ENCODE measurements at places on chromosomes 11 and 22.

DNA sequence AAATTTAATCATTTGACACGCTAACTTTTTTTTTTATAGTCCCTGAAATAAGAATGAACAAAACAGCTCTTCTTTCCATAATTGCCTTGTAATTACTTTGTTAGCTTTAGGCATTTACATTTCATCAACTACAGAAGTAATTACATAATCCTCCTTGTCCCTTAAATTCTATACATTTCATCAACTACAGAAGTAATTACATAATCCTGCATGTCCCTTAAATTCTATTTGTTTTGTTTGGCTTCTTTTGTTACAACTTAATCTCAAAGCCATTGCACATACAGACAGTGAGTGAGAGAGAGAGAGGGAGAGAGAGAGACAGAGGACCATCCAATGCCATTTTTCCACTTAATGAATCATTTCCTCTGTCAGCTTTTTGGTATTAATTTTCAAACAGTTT, 873.2 kb downstream of the METTL15 start:
- no peak for DNase-seq

GRCh38 chr11:92136797-92137196, 87.8 kb upstream of the FAT3 start:
- DNase-seq, result no peak

DNA sequence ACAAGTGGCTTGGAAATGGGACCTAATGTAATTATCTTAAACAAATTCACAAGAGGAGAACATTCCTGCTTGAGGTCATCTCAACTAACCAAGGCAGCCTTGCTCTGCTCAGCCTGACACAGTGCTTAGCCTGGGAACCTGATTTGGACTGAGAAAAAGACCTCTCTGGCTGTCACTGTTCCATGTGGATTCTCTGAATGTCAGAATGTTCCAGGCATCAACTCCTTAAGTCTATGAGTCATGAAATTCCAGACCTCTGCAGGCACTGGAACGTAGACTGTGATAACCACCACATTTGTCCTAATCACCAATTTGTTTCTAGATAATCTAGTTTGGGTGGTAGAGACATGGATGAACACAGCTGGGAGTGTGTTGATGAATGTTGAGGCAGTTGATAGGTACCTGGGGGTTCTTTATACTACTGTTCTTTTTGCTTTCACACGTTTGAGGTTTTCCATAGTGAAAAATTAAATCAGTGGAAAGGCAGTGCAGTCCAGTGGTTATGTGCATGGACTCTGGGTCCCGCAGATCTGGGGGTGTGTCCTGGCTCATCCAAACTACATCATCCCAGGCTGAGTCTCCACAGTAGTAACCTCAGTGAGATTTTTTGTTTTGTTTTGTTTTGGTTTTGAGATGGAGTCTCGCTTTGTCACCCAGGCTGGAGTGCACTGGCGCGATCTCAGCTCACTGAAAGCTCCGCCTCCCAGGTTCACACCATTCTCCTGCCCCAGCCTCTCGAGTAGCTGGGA, 269.6 kb downstream of the MN1 start:
- DNase-seq, result no peak

DNA sequence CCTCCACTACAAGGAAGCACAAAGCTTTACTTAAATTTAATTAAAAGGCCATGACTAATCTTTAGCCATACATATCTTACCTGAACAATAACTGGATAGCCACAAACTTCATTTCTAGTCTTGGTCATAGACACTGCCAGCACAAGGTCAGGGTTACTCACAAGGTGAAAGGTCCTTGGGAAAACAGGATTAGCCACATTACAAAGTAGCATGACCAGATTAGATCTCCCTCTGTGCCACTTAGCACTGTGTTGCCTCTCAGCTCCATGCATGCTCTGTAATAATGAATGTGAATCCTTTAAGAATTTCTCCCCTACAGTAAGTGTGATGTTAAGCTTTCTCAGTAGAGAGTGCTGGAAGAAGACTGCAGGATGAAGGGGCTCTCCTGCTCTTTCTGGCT, 325.1 kb upstream of the MPPED2 start:
- DNase-seq, result no peak

DNA sequence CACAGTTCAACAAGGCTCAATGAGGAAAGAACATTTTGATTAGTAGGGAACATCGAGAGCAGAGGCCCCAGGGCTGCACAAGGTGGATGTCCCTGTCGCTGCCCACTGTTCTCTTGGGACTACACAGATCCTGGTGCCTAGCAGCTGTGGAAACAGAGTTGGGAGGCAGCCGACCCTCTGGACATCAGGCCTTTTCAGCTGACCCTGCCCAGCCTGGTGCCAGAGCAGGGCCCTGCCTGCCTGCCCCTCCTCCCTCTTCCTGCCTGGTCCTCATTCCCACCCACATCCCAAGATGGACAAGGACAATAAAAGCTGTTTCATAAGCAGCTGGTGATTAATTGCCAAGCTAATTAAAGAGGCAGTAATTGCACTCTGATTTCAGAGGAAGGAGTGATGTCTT, 60.7 kb downstream of the NFAM1 start:
- DNase-seq, result no peak

- DNase-seq, result no peak
Observed at GRCh38 chr11:60835534-60835846, 6.4 kb upstream of the CCDC86 start.

GRCh38 chr11:9153651-9154050, 62.3 kb upstream of the SCUBE2 start:
- no peak for DNase-seq

DNA sequence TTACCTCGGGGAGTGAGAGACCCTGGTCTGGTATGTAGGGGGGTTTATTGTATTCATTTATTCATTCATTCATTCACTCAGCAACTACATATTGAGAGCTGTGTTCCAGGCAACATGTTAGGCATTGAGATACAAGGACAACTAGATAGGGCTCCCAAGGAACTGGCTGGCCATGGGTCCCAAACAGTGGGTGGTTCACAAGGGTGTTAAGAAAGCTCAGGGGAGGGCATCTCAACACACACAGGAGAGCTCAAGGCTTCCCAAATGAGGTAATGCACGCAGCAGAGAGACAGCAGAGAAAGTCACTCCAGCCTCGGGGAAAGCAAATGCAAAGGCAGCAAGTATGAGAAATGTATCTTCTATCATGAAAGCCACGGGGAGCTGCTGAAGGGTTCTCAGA, 51.8 kb downstream of the BTG4 start:
- no peak for DNase-seq

- DNase-seq, result no peak
Observed at GRCh38 chr22:41411021-41411851, 29.5 kb downstream of the TEF start.

DNA sequence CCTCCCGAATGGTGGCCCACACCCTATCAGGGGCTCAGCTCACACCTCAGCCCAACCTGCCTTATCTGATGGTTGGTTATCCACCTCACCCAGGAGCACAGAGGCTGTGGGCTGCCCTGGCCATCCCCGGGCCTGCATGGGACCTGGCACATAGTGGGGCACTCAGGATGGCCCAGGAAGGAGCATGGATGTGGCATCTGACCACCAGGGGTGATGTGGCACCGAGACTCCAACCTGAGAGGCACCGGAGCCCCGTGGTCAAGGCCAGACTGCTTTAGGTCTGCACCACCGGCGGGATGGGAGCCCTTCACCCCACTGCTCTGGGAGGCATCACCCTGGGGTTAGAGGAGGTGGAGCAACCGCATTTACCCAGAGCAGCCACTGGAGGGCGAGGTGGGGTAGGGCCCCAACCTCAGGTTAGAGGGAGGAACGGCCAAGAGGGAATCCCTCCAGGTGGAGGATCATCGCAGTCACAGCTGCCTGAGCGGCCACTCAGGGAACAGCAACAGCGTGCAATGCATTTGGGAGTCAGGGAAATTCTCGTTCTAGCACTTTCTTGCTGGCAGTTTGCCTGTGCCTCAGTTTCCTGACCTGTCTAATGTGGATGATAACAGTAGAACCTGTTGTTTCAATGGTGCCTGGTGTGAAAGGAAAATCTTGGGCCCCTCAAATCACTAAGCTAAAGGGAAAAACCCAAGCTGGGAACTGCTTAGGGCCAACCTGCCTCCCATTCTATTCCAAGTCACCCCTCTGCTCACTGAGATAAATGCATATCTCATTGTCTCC, 52.9 kb upstream of the CARS1 start:
- DNase-seq, result peak; percentile 37

DNA sequence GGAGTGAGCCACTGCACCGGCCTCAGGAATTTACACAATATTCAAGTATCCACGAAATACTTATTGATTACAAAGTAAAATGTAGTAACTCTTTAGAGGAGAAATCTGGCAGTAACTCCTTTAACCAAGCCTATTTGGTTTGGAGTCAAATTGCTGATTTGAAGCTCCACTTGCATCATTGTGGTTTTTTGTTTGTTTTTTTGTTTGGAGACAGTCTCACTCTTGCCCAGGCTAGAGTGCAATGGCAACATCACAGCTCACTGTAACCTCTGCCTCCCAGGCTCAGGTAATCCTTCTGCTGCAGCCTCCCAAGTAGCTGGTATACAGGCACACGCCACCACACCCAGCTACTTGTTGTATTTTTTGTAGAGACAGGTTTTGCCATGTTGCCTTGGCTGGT, 6.4 kb upstream of the QSER1 start:
- no peak for DNase-seq

GRCh38 chr22:30580896-30581295, 6.4 kb upstream of the GAL3ST1 start:
- DNase-seq, result no peak

DNA sequence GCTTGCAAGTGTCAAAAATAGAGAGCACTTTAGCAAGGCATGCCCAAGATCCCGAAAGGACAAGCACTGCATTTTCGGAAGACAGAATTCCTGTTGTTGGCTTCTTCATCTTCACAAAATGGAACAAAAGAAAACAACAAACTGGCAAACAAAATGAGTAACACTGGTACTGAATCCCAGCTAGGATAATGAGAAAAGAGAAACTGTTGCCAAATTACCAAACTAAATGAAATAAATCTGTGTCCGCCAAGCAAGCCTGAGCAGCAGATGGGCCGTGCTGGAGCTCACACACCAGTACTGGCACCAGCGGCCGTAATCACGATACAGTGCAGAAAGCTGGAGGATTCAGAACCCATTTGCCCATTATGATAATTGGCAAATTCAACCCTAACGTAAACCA, 30.6 kb downstream of the TUB start:
- DNase-seq, result no peak

- DNase-seq, result no peak
Observed at GRCh38 chr11:105399511-105399910, 210.4 kb upstream of the GRIA4 start.

DNA sequence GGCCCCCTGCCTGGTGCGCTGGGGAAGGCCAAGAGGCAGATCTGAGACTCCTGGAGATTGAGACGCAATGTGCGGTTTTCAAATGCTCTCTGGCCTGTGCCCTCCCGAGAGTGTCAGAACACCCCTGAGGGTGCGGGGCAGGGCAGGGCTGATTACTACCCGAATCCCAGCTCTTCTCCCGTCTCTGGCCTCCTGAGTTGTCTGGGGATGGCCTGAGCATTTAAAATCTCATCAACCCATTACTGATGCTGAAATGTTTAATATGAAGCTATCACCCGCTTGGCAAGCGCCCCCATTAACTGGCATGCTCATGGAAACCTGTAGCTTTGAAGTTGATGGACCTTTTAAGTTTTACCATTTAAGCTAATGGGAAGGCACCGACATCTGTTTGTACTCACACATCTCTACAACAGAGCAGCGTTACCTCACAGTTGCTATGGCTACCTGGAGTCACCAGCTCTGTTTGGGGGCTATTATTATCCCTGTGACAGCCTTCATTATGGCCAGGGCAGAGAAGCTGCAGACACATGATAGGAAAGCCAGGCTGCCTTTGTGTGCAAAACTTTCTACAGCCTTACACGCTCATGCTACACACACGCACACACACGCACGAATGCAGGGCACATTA, 3.6 kb upstream of the MB start:
- DNase-seq, result no peak

DNA sequence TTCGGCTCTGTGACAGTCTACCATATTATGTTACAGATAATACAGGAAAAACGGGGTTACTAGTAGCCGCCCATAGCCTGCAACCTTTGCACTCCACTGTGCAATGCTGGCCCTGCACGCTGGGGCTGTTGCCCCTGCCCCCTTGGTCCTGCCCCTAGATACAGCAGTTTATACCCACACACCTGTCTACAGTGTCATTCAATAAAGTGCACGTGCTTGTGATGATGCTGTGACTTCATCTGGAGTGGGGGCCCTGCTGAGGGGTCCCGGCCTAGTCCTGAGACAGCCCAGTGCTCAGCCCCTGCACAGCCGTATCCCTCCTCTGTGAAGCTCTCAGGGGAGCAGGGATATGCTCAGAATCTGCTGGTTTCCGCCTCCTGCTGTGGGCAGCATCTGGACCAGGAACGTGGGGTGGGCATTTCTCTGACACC, 1.2 kb downstream of the IFITM1 start:
- no peak for DNase-seq

GRCh38 chr11:43419460-43419859, 60.7 kb downstream of the TTC17 start:
- peak; percentile 46 for DNase-seq

GRCh38 chr11:123377355-123377754, 52.7 kb upstream of the GRAMD1B start:
- no peak for DNase-seq

- no peak for DNase-seq
Observed at GRCh38 chr22:43737150-43737828, 74.8 kb downstream of the EFCAB6 start.

- DNase-seq, result no peak
Observed at GRCh38 chr11:75133976-75134375, 16.9 kb upstream of the SLCO2B1 start.

DNA sequence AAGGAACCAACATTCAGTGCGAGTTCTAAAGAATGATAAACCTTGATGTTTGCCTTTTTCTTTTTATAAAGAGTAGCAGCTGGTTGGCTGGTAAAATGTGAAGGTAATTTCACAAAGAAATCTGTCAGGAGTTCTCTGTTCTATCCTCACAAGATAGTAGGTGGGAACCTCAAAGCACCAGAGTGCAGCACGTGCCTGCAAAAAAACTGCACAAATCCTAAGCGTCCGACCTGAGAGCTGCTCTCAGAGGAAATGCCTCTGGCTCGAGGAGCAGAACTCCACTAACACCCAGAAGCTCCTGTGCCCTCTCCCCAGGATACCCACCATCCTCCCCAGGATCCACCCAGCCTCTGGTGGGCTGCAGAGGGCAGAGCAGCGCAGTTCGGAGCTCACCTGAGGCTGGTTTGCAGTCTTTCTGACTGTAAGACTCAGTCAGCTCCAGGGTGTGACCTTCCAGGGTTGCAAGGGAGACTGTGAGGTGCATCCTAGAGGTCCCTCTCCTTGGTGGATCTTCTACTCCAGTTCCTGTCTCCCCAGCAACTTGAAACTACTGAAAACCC, 23.5 kb downstream of the PRDM10 start:
- no peak for DNase-seq

Data from activated CD4-positive, alpha-beta memory T cell treated with anti-CD3 and anti-CD28 coated beads, Interleukin-2, amount 10 ng/mL, durations not matched to agents 7 days and 5 days (primary cell).